WTC11 (cell line): ENCODE measurements at places on chromosomes 13 and 19. TPM values are rescaled to one million over a fixed set of nuclear protein-coding genes. Genes with fewer than 3 reads are reported as not detected.

- DNase-seq, result no peak
- H3K4me3 ChIP-seq, result no peak overlapping the region
- H3K27ac ChIP-seq, result no peak overlapping the region
- H3K36me3 ChIP-seq, result peaks cover 16% of the 10 kb centered on the region
- H3K27me3 ChIP-seq, result peaks cover 2% of the 10 kb centered on the region
Measured at GRCh38 chr13:49579501-49579900, 5.9 kb downstream of the RCBTB1 start.

DNA sequence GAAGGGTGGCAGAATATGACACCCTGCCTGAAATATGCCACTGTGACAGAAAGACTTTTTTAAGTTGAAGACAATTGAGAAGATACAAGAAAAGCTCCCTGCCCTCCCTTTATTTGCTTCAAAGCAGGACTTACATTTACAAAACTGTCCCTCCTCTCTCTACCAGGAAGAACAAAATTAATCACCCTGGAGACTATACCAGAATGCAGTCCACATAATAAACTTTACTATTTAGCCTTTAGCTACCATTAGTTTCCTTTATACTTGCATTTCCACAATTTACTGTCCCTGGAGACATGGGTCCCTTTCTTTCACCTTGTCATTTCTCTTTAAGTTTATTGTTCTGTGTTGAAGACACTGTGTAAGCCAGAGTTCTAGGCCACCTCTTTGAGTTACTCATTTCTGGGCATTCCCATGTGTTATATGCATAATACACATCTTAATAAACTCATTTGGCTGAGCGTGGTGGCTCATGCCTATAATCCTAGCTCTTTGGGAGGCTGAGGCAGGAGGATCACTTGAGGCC is 238.8 kb downstream of the RFC3 start:
- peaks cover 4% of the 10 kb centered on the region for H3K36me3 ChIP-seq
- peaks cover 8% of the 10 kb centered on the region; the same call in 1 of the 2 replicates for H3K4me1 ChIP-seq
- H3K4me3 ChIP-seq, result no peak overlapping the region
- H3K27me3 ChIP-seq, result no peaks in the 10 kb centered on the region
- no peak overlapping the region for H3K27ac ChIP-seq

ANKRD24 gene
- total RNA-seq, result 11.3 to 15.0 TPM (median 14.8 TPM) in 3 replicates

DNA sequence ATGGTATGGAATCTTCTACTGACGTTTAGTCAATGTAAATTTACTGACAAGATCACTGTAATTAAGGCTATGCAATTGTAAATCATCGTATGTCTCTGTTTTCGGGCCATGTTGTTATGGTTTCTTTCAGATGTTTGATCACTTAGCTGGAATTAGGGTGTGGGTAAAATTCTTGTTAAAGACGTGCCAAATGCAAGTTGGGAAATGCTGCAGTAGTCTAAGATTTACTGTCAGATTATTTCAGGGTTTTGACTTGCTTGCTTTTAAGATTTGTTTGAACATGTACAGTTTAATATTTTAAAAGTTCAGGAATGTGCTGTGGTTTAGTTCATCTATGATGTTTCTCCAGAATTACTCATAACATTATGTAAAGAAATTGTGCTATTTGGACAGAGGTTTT is 10.8 kb downstream of the NDFIP2 start:
- no peaks in the 10 kb centered on the region for H3K27me3 ChIP-seq
- H3K4me1 ChIP-seq, result peaks cover 47% of the 10 kb centered on the region
- no peak overlapping the region for H3K4me3 ChIP-seq
- DNase-seq, result no peak
- H3K27ac ChIP-seq, result no peak overlapping the region; the same call in 1 of the 2 replicates

GRCh38 chr19:30024091-30024490 is 82.1 kb downstream of the URI1 start:
- no peak overlapping the region for H3K4me3 ChIP-seq
- peaks cover 15% of the 10 kb centered on the region for H3K4me1 ChIP-seq
- H3K27me3 ChIP-seq, result no peaks in the 10 kb centered on the region
- no peak for DNase-seq
- no peak overlapping the region for H3K27ac ChIP-seq
- H3K36me3 ChIP-seq, result peaks cover 11% of the 10 kb centered on the region

- peak overlapping the region; percentile 88 for H3K4me3 ChIP-seq
- H3K4me1 ChIP-seq, result peaks cover 27% of the 10 kb centered on the region
- peak overlapping the region; percentile 97 for H3K27ac ChIP-seq
- peaks cover 11% of the 10 kb centered on the region for H3K36me3 ChIP-seq
Measured at GRCh38 chr19:2428321-2428690, 920 bp upstream of the TIMM13 start.

GRCh38 chr13:82220641-82221040 is 1661.6 kb downstream of the SLITRK1 start:
- H3K4me1 ChIP-seq, result no peaks in the 10 kb centered on the region
- H3K27ac ChIP-seq, result no peak overlapping the region
- no peaks in the 10 kb centered on the region for H3K27me3 ChIP-seq
- no peaks in the 10 kb centered on the region for H3K36me3 ChIP-seq
- H3K4me3 ChIP-seq, result no peak overlapping the region

PGLYRP1 gene
- not detected in 3 replicates for total RNA-seq

- no peak overlapping the region for H3K4me3 ChIP-seq
- no peak for DNase-seq
- H3K27ac ChIP-seq, result no peak overlapping the region
- H3K36me3 ChIP-seq, result no peaks in the 10 kb centered on the region
Measured at GRCh38 chr13:70849222-70849621, 741.0 kb upstream of the KLHL1 start.

- no peaks in the 10 kb centered on the region for H3K27me3 ChIP-seq
- peaks cover 7% of the 10 kb centered on the region for H3K36me3 ChIP-seq
- peak; percentile 68 for DNase-seq
- peaks cover 22% of the 10 kb centered on the region for H3K4me1 ChIP-seq
Measured at GRCh38 chr19:18205200-18205892, 1.5 kb upstream of the RAB3A start.

STARD13 gene
- total RNA-seq, result 4.0 to 4.4 TPM (median 4.2 TPM) in 3 replicates

IFNL1 gene
- total RNA-seq, result not detected in 3 replicates

DNA sequence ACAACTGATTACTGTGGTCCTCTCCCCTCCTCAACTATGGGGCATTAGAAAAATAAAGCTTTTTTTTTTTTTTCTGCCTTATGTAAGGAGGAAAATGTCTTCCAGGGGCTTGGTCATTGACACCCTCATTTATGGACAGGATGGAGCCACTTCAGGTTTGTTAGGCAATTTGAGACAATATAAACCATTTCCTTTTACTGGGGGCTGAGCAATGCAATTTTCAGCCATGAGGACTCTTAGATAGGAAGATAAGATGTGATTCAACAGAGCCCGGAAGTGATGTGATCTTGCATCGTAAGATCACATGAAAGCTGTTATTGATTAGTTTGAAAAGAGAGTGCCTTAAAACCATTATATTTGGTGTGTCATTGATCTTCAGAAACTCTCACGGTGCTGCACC is 210.8 kb downstream of the OXGR1 start:
- no peak for DNase-seq
- no peak overlapping the region for H3K27ac ChIP-seq
- no peaks in the 10 kb centered on the region for H3K27me3 ChIP-seq
- peaks cover 6% of the 10 kb centered on the region; the same call in 1 of the 2 replicates for H3K4me1 ChIP-seq
- H3K4me3 ChIP-seq, result no peak overlapping the region

ATP1A3 gene
- total RNA-seq, result 28.2 to 34.2 TPM (median 30.9 TPM) in 3 replicates

SIGLECL1 gene
- total RNA-seq, result not detected in 3 replicates

- 0 out of 2 replicates have a peak, but pooled peaks cover 2% of the 10 kb centered on the region for H3K4me1 ChIP-seq
- no peak overlapping the region for H3K27ac ChIP-seq
- H3K36me3 ChIP-seq, result no peaks in the 10 kb centered on the region
Measured at GRCh38 chr13:41199526-41199925, 5.2 kb upstream of the KBTBD7 start.

- H3K27me3 ChIP-seq, result peaks cover 46% of the 10 kb centered on the region
- no peak for DNase-seq
- H3K4me1 ChIP-seq, result peaks cover 21% of the 10 kb centered on the region
- no peak overlapping the region for H3K27ac ChIP-seq
- no peaks in the 10 kb centered on the region for H3K36me3 ChIP-seq
Measured at GRCh38 chr13:33176526-33176925, 109.0 kb downstream of the STARD13 start.

GRCh38 chr19:2424686-2425621 is 2.4 kb downstream of the TIMM13 start:
- H3K4me1 ChIP-seq, result peaks cover 27% of the 10 kb centered on the region
- peaks cover 3% of the 10 kb centered on the region; the same call in 1 of the 2 replicates for H3K36me3 ChIP-seq
- peak; percentile 76 for DNase-seq
- no peak overlapping the region for H3K27ac ChIP-seq
- peak overlapping the region; percentile 88 for H3K4me3 ChIP-seq
- H3K27me3 ChIP-seq, result 0 out of 2 replicates have a peak, but pooled peaks cover 4% of the 10 kb centered on the region

GRCh38 chr19:29690842-29691241 is 24.2 kb downstream of the C19orf12 start:
- no peak overlapping the region for H3K27ac ChIP-seq
- peak; percentile 43 for DNase-seq
- H3K4me1 ChIP-seq, result peaks cover 2% of the 10 kb centered on the region; the same call in 1 of the 2 replicates
- H3K27me3 ChIP-seq, result no peaks in the 10 kb centered on the region
- no peak overlapping the region for H3K4me3 ChIP-seq

GRCh38 chr19:32289566-32290210 is 55.7 kb upstream of the ZNF507 start:
- DNase-seq, result no peak
- peaks cover 8% of the 10 kb centered on the region; the same call in 1 of the 2 replicates for H3K4me1 ChIP-seq
- H3K27ac ChIP-seq, result no peak overlapping the region
- H3K36me3 ChIP-seq, result no peaks in the 10 kb centered on the region

CYP4F3 gene
- total RNA-seq, result 0.04 to 0.14 TPM (median 0.05 TPM) in 3 replicates

NPAS1 gene
- total RNA-seq, result 6.8 to 11.1 TPM (median 10.3 TPM) in 3 replicates

PTGIR gene
- total RNA-seq, result 0.24 TPM in 1 of 3 replicates, not detected in the others

GRCh38 chr19:49339301-49340068 is 4.3 kb downstream of the CD37 start:
- peak; percentile 93 for DNase-seq
- peaks cover 41% of the 10 kb centered on the region for H3K36me3 ChIP-seq
- peak overlapping the region; percentile 83 for H3K4me3 ChIP-seq
- H3K27ac ChIP-seq, result peak overlapping the region; percentile 95
- H3K27me3 ChIP-seq, result peaks cover 39% of the 10 kb centered on the region

DNA sequence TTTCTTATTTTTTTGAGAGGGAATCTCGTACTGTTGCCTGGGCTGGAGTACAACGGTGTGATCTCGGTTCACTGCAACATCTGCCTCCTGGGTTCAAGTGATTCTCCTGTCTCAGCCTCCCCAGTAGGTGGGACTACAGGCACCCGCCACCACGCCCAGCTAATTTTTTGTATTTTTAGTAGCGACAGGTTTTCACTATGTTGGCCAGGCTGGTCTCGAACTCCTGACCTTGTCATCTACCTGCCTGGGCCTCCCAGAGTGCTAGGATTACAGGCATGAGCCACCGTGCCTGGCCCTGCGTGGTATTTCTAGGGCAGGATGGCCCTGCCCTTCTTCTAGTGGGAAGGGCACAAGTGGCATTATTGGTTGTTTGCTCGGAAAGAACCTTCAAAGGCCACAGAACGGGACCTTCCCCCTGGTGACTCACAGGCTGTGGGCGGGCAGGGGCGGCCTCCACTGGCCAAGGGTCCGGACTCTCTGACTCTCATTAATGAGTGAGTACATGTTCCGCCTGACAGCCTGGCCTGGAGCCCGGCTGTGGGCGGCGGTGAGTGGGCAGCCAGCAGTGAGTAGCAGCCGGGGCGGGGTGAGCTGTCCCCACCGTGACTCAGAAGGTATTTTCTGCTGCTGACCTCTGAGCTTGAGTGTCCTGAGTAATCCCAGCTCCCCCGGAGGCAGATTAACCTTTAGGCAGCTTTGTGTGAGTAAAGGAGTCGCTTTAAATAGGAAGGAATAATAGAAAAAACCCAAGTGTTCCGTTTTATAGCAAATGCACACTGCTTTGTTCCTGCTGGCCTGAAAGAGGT is 5.1 kb downstream of the DOT1L start:
- no peaks in the 10 kb centered on the region for H3K27me3 ChIP-seq
- DNase-seq, result no peak
- H3K4me1 ChIP-seq, result peaks cover 46% of the 10 kb centered on the region

DNA sequence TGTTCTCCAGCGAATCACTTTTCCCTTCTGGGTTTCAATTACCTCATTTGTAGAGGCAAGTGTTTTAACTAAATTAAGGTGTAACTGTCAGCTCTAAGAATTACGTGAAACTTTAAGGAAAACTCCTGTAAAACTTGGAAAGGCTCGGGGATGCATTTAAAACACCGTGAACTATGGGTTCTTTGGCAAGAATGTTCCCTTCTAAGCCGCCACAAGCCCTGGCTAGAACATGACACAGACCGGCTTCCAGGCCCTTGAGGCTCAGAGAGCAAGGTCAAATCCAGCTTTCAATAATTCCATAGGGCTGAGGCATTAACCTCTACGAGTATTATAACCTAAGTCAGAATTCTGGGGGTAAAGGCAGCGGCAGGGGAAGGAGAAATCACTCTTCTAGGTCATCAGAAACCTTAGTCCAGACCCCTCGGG is 685 bp downstream of the VWA8 start:
- peak overlapping the region; percentile 88 for H3K4me3 ChIP-seq
- peak overlapping the region; percentile 16 for H3K27ac ChIP-seq

DNA sequence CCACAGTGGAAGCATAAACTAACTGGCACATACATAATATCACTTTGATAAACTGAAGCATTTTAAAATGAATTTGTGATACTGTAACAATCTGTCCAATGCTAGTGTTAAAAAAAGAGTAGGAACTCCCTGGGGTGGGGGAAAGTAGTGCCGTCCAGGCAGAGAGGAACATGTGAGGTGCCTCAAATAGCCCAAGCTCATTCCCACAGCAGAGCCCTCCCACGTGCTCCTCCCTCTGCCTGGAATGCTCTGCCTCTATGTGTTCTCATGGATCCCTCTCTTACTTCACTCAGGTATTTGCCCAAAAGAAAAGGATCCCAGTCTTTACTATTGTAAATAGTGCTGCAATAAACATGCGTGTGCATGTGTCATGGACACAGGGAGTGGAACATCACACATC is 188.1 kb downstream of the NHLRC3 start:
- H3K4me3 ChIP-seq, result no peak overlapping the region
- no peaks in the 10 kb centered on the region; the same call in 1 of the 2 replicates for H3K36me3 ChIP-seq
- DNase-seq, result no peak

GRCh38 chr13:78045916-78046315 is 127.3 kb upstream of the EDNRB start:
- no peak overlapping the region for H3K27ac ChIP-seq
- H3K4me1 ChIP-seq, result peaks cover 2% of the 10 kb centered on the region; the same call in 1 of the 2 replicates
- H3K27me3 ChIP-seq, result no peaks in the 10 kb centered on the region
- H3K4me3 ChIP-seq, result no peak overlapping the region
- no peaks in the 10 kb centered on the region for H3K36me3 ChIP-seq
- no peak for DNase-seq

DNA sequence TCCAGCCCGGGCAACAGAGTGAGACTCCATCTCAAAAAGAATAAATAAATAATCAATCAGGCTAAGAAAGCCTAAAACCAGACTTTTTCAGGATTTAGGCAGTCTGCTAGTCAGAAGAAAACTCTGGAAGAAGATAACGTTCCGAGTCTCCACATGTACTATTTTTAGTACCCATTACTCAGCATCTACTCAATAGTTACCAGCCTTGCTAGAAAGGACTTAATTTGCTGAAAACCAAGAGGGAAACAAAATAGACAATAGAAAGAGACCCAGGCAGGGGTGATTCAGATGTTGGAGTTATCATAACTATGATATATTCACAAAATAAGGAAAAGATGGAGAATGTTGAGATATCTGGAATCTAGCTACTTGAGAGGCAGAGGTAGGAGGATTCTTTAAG is 3.6 kb upstream of the LIN7B start:
- H3K4me1 ChIP-seq, result peaks cover 22% of the 10 kb centered on the region
- no peak overlapping the region for H3K4me3 ChIP-seq
- H3K36me3 ChIP-seq, result peaks cover 29% of the 10 kb centered on the region
- H3K27me3 ChIP-seq, result peaks cover 9% of the 10 kb centered on the region
- no peak overlapping the region for H3K27ac ChIP-seq

- H3K27ac ChIP-seq, result peak within 1 kb of the TSS; percentile 97
- no peaks in the 10 kb centered on the region for H3K27me3 ChIP-seq
- peaks cover 33% of the 10 kb centered on the region for H3K36me3 ChIP-seq
- peak within 1 kb of the TSS; percentile 98 for H3K4me3 ChIP-seq
- peaks cover 40% of the 10 kb centered on the region for H3K4me1 ChIP-seq
- DNase-seq, result peak; percentile 69
Measured at GRCh38 chr19:34364830-34365462, at the start of gene GPI. Gene GPI (plus strand): TSS chr19:34365196. CDS start chr19:34365267, 71 bp downstream.

C19orf67 gene
- total RNA-seq, result 0.35 to 0.87 TPM (median 0.41 TPM) in 3 replicates
